Stromal cell of bone marrow (primary cell): ENCODE measurements at places on chromosomes 16 and 17.

DNA sequence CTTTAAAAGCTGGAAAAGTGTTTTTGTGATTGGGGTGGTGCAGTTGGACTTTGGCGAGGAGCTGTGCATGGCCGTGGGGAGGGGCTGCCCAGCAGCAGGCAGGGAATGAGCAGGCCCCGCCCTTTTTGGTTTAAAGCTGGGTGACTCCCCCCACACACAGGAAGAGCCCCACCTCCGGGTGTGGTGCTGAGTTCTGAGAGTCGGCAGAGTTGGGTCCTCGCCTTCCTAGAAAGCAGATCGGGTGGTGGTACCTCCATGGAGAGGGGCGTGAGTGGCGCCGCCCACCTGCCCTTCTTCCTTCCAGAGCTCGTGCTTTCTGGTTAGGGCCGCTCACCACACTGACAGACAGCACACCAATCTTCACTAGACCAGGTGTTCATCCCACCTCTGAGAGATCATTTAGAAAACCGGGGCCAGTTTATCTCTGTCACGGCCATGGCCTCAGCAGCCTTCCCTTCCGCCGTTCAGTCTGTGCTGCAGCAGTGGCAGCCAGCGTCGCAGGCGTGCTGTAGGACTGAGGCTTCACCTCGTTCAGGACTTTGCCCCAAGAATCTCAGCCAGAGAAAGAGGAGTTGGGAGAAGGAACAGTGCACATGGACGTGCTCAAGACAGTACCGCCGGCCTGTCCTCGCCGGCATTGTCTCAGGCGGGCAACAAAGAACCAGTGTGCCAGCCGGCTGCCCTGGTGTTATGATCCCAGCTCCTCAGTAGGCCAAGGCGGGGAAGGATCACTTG is 144.0 kb upstream of the CHMP6 start:
- DNase-seq = no peak

GRCh38 chr17:65956814-65957213 is 235.1 kb downstream of the CEP112 start:
- DNase-seq = no peak

DNA sequence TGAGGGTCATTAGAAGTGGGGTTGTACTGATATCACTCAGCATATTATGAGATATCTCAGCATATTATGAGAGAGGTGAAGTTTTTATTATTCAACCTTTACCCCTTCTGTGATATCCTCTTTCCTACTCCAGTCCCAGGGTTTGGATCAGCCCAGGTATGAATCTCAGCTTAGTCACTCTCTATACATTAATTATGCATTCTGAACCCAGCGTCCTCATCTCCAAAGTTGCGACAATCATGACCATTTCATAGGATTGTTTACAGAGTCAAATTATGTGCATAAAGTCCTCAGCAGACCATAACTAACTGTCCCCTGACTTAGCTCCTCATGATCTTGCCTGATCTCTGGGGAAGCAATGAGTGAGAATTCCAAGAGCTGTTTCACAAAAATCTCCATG is 20.5 kb upstream of the BLMH start:
- no peak for DNase-seq

- DNase-seq = no peak
These were observed 2.5 kb downstream of the TK1 start for GRCh38 chr17:78184351-78184750.

DNA sequence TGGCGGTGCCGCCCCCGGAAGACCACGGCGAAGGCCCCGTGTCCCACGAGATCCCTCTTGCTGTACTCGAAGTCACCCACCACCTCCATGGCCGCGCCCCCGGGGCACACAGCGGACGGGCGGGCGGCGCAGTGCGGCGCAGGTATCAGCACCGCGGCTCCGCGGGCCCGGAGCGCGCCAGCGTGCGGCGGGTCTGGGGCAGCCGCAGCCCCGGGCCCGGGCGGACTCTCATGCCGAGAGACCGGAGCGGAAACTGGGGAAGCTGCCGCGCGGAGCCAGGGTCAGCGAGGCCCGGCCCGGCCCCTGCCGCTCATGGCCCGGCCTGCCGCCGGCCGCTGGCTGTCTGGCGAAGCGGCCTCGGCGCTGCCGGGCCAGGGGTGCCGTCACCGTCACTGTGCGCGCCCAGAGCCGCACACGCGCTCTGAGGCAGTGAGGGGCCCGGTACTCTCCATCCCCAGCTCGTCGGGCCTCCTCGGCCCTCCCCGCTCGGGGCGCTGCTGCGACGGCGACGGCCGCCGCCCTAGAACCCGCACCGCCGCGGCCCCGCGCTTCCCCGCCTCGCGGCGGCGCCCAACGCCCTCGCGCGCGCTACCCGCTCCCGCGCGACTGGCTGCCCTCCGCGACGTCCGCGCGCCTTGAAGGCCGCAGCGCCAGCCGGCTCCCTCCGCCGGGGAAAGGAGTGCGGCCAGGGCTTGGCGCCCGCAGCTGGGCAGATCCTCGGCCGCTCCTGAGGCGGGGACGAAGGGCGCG is at the start of gene ULK2:
ULK2 (minus strand) TSS at position 608 of the 750 bp plus-strand sequence; CDS start at position 89, 519 bp downstream.
- DNase-seq = peak; percentile 60

DNA sequence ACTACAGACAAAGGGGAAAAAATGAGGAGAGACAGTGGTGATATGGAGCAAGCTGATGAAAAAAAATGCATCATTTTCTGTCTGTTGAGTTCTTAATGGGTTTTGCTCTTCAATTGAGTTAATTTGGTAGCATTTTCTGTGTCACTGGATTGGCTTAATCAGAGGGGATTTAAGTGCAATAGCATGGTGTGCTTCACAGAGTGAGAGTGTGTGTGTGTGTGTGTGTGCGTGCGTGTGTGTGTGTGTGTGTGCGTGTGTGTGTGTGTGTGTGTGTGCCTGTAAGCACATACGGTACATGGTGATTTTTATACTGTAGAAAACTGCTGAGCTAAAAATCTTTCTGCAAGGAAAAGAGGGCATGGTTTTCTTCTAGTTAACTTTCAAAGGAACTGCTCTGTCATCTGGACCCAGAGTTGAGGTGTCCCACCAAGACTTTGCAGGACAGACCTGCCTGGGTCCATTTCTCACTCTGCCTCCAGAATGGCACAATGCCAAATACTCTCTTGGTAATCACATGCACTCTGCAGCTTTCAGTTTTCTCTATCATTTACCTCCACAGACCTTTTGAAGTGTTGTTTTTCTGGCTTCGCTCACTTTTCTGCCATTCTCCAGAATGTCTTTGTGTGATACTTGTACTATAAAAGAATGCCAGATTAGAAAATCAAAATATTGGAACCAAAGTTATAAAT is 952.6 kb upstream of the SOX9 start:
- DNase-seq = no peak

GRCh38 chr17:1563786-1564613 is 1.4 kb upstream of the PITPNA start:
- DNase-seq = no peak

DNA sequence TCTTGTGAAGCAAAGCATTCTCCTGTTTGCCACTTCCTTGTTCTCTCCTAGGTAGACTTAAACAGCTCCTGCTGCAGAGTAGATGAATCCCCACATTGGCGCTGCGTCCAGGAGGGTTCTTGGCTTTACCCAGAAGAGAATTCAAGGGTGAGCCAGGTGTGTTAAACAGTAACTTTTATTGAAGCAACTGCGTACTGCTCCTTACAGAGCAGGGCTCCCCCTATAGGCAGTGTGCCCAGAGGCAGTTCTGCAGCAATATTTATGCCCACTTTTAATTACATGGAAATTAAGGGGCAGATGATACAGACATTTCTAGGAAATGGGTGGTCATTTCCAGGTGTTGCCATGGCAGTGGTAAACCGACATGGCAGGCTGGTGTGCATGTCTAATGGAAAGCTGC is 987.6 kb upstream of the RBFOX1 start:
- no peak for DNase-seq

GRCh38 chr17:43411369-43411677 is 12.5 kb downstream of the ARL4D start:
- no peak for DNase-seq

- DNase-seq = no peak
These were observed 21.1 kb downstream of the COX11 start for GRCh38 chr17:54947396-54947795.

DNA sequence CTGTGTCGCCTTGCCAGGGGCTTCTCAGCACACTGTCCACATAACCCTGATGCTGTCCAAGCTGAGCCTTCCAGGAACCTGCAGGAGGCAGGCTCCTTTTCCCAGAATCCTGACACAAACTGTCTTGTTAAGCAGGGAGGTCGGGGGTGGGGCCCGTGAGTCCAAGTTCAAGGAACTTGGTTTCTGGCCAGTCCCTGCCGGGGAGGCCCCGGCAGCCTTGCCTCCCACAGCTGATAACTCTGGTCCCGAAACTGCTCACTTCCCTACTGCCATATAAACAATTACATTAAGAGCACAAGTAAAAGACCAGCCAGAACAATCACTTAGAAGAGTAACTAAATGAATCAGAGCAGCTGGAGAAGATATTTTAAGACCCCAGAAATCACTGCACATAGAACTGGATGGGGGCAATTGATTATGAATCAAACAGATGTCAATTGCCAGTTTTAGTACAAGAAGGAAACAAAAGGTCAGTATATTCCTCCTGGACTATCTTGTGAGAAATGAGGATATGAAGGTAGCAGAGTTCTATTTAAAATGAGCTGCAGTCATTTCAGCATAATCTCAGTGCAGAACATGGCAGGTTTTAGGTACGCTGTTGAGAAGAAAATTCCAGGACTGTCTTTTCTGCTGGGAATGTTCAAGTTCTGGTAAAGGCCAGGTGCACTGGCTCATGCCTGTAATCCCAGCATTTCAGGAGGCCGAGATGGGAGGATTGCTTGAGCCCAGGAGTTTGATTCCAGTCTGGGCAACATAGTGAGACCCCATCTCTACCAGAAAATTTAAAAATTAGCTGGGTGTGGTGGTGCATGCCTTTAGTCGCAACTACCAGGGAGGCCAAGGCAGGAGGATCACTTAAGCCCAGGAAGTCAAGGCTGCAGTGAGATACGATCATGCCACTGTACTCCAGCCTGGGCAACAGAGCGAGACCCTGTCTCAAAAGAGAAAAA is 169.8 kb downstream of the PITPNC1 start:
- no peak for DNase-seq

GRCh38 chr17:56298846-56299245 is 145.6 kb downstream of the ANKFN1 start:
- no peak for DNase-seq

DNA sequence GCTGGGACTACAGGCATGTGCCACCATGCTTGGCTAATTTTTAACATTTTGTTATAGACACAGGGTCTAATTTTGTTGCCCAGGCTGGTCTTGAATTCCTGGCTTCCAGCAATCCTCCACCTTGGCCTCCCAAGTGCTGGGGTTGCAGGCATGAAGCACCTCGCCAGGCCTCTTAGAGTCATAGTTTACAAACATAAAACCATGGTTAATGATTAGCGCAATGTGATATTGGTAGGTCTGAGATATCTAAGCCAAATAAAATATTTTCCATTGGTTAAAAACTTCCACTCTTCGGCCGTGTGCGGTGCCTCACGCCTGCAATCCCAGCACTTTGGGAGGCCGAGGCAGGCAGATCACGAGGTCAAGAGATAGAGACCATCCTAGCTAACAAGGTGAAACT is 16.6 kb downstream of the TXNDC11 start:
- no peak for DNase-seq

- peak; percentile 16 for DNase-seq
These were observed 40.3 kb downstream of the PKD1 start for GRCh38 chr16:2095315-2095853.

GRCh38 chr16:51440131-51440889 is 289.2 kb upstream of the SALL1 start:
- DNase-seq = no peak

GRCh38 chr17:1729966-1730325 is 5.4 kb downstream of the WDR81 start:
- no peak for DNase-seq
